ENCODE measurements at places on chromosomes 4 and X.

DNA sequence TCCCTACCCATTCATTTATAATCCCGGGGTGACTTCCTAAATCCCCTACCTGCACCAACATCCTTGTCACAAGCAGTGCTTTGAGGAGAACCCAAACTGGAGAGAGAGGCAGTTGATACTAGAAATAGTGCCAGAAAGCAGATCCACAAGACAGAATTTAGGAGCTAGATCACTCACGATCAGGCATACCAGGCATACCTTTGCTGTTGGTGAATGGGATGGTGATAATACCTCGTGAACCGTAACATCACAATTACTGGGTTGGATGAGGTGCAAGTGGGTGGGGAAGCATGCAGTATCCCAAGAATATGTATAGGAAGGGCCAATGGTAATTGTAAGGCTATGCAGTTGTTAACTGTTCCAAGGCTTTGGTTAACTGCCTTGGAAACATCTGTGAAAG, 129.3 kb downstream of the TMA16 start:
- no peak for DNase-seq

- no peak for DNase-seq
These were observed 3.1 kb downstream of the COX18 start for GRCh38 chr4:73066445-73066844.

- no peak for DNase-seq
These were observed 125.0 kb downstream of the BMPR1B start for GRCh38 chr4:94882756-94883155.

- DNase-seq, result peak; percentile 19
These were observed 861 bp downstream of the SEC24D start for GRCh38 chr4:118834960-118835569.

DNA sequence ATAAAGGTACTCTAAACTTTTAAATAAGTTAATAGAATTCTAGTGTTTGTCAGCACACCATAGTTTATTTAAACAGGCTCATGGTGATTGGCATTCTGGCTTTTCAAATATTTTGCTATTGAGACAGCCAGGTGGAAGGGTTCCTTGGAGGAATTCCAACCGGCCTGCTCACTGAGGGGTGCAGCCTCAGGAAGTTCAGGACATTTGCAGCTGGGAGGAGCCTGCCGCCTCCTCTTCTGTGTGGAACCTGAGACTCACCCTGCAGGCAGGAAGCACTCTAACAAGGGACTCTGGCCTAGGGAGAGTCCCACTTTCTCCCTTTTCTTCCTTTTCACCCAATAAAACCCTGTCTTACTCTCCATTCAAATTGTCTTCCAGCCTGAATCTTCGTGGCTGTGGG, 1328.0 kb downstream of the FSTL5 start:
- DNase-seq, result no peak

DNA sequence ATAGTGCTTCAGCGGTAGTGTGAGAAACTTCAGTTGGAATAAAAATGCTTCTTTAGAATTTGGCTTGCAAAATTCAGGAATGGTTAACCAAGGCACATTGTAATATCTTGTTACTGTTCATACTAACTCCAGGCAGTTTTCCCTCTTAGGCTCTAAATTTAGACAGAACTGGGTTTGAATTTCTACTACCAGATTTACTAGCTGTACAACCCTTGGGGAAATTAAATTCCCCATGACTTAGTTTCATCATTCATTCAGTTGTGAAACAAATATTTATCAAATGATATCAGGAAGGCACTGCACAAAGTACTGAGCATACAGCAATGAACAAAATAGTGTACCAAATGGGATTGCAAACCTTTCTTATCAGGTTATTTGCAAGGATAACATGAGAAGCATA, 135.0 kb upstream of the IL15 start:
- DNase-seq, result no peak

- DNase-seq, result peak; percentile 46
These were observed 1.5 kb downstream of the BRWD3 start for GRCh38 chrX:80807992-80808735.

GRCh38 chr4:139265654-139266053, 14.4 kb downstream of the MGARP start:
- DNase-seq, result no peak

DNA sequence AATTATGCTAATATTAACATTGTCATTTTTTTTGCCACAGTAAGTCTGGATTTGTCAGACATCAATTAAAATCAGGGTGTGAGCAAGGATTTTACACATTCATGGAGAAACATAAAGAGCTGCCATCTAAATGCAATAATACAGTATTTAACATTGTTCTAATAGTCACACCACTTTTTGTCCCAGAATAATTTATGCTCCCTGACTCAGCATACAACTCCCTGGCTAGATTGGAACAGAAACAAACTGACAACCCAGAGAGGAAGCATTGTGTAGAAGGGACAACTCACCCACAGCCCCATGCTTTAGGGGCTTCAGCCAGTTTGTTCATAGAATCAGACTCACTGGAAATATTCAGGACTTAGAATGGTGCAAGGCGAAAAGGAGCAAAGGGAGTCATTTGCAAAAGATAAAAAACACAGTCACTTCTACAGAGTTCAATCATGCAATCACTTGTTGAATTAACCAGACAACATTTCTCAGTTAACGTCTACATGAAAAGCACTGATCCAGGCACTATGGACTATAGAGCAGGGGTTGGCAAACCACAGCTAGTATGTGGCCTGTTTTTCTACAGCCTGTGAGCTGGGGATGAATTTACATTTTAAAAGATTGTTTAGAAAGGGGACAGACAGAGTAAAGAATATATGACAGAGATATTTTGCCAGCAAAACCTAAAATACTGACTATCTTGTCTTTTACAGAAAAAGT, 26.4 kb upstream of the SEC24B start:
- no peak for DNase-seq

DNA sequence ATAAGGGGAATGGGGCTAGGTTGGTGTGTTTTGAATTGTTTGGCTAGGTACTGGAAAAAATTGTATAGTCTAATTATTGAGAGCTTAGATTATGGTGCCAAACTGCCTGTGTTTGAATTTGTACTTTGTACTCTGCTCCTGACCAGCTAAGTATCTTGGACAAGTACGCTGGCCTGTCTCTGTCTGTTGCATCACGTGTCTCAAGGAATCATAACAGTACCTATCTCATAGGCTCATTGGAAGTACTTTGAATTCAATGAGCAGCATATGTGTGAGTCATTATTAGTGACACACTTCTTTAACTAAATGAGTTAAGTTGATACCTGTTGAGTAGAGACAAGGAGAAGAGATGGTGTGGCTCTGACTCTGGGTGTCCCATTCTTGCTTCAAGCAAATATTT, 69.5 kb upstream of the MND1 start:
- DNase-seq, result no peak

GRCh38 chr4:152009031-152009670, 248.3 kb upstream of the GATB start:
- DNase-seq, result no peak

DNA sequence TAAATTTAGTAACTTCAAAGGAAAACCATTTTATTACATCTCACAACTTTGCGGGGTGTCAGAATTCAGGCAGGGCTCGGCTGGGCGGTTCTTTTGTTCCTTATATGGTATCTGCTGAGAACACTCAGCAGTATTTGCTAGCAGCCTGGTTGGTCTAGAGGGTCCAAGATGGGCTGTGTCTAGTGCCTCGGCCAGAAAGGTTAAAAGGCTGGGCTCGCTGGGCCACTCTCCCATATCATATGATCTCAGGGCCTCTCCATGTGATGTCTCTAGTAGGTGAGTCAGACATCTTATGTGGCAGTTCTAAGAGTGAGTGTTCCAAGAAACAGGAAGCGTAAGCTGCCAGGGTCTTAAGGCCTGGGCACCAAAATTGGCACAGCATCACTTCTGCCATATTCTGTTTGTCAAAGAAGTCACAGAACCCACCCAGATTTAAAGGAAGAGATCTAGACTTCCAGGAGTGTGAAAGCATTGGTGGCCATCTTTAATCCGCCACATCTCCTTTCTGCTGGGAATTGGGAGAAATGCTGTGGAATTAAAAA, 100.9 kb upstream of the ATP6AP2 start:
- no peak for DNase-seq

- DNase-seq, result no peak
These were observed 40.2 kb upstream of the CBR4 start for GRCh38 chr4:169050284-169050683.

GRCh38 chr4:144594471-144594986, 51.4 kb upstream of the HHIP start:
- no peak for DNase-seq

DNA sequence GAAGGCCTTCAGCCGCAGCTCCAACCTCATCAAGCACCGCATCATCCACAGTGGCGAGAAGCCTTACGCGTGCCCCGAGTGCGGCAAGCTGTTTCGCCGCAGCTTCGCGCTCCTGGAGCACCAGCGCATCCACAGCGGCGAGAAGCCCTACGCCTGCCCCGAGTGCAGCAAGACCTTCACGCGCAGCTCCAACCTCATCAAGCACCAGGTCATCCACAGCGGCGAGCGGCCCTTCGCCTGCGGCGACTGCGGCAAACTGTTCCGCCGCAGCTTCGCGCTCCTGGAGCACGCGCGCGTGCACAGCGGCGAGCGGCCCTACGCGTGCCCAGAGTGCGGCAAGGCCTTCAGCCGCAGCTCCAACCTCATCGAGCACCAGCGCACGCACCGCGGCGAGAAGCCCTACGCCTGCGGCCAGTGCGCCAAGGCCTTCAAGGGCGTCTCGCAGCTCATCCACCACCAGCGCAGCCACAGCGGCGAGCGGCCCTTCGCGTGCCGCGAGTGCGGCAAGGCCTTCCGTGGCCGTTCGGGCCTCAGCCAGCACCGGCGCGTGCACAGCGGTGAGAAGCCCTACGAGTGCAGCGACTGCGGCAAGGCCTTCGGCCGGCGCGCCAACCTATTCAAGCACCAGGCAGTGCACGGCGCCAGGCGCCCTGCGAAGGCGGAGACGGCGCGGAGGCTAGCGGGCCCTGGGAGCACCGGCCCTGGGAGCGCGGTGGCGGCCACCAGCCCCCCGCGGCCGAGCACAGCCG, 9.8 kb downstream of the ZFP92 start:
- no peak for DNase-seq

DNA sequence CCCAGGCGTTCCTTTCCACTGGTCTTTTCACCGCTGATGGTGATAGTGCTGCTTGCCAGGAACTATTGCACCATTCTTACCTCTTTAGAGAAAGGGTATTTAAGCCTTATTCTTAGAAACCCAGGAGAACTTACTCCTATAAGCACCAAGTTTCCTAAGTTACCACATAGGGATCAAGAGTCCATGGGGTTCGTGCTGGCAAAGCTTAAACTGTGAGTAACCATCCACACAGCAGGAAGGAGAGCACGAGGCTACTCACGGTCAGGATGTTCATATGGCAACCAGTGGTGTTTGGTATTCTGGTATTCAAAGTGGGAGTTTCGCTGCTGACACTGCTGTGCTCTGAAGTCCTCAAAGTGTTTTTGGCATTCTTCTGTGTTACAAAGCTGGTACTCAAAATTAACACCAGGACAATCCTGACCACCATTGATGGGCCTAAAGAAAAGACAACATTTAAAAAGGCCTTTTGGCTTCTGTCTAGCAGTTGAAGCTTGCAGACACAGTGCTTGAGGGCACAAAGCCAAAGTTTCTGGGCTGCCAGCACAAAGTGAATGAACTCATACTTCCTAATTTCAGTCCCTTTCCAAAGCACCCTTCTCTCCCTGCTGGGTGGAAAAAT, 256.9 kb downstream of the ADAMTS3 start:
- DNase-seq, result no peak

GRCh38 chrX:42704454-42704853, 73.5 kb downstream of the PPP1R2C start:
- DNase-seq, result no peak

- no peak for DNase-seq
These were observed 202.0 kb downstream of the DHX15 start for GRCh38 chr4:24382381-24382780.

- no peak for DNase-seq
These were observed 2.0 kb upstream of the HELT start for GRCh38 chr4:185016101-185016940.

GRCh38 chr4:145452447-145453162, 29.0 kb upstream of the SMAD1 start:
- DNase-seq, result no peak

DNA sequence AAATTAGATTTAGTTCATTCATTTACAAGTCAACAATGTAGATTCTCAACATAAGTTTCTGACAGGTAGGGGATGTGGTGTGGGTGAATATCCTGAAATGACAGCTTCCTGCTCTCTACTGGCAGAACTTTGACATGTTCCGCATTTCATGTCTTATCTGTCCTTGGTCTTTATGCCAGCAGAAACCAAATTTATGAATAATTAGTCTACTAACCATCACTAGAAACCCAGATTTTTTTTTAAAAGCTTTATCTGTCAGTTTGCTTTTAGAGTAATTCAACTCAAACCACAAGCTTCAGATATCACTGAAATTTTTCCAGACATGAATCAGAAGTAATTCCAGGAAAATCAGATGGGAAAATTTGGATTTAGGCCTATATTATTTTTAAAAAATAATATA, 17.9 kb downstream of the COQ2 start:
- DNase-seq, result no peak

- no peak for DNase-seq
These were observed 2.6 kb downstream of the AMER1 start for GRCh38 chrX:64202808-64203325.

DNA sequence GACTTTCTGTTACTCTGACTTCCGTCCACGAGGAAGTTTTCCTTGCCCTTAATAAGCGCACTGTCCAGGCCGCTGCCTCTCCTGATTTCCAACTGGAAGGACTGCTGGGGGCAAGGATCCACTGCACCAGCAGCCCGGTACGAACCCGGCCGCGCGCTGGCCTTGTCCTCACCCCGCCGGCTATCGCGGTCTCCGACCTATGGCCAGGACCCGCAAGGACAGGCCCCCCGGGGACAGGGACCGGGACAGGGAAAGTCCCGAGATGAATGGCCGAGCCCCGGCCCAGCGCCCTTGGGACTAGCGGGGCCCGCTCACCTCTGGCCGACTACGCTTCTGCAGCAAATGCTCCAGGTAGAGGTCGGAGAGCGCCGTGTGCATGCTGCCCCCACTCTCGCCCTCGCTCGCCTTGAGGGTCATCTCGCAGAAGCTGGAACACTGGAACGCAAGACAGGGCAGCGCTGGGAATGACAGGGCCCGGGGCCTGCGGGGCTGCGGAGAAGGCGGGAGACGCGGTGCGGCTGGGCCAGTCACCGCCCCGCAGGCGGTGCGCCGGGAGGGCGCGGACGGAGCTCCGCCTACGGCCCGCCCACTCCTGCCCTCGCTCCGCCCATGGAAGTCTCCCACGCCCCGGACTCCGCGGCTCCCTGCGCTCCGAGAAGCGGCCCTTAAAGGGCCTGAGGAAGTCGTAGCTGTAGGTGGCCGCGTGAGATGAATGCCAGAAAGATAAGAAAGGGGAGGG, at the start of gene MPP1:
TSS of gene MPP1 (minus strand) at position 529 of the 739 bp plus-strand sequence. CDS start at position 417, 112 bp downstream.
- DNase-seq, result peak; percentile 64

GRCh38 chr4:31114816-31115215, 394.6 kb downstream of the PCDH7 start:
- no peak for DNase-seq

DNA sequence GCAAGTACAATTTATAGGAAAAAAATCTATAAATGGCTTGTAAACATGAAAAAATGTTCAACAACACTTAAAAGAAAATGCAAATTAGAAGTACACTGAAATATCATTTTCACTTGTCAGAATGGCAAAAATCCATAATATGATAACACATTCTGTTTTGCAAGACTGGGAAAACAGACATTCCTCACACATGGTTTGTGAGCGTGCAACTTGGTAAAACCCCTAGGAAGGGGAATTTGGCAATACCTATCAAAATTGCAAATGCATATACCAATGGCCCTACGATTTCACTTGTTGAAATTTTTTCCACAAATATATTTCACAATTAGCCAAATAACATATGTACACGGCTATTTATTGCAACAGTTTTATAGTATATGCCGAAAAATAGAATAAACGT, 31.4 kb downstream of the TBC1D9 start:
- DNase-seq, result no peak
